CD8-positive, alpha-beta T cell (primary cell): ENCODE measurements at places on chromosomes 1 and 21. TPM values are rescaled to one million over a fixed set of nuclear protein-coding genes. Genes with fewer than 3 reads are reported as not detected.

DNA sequence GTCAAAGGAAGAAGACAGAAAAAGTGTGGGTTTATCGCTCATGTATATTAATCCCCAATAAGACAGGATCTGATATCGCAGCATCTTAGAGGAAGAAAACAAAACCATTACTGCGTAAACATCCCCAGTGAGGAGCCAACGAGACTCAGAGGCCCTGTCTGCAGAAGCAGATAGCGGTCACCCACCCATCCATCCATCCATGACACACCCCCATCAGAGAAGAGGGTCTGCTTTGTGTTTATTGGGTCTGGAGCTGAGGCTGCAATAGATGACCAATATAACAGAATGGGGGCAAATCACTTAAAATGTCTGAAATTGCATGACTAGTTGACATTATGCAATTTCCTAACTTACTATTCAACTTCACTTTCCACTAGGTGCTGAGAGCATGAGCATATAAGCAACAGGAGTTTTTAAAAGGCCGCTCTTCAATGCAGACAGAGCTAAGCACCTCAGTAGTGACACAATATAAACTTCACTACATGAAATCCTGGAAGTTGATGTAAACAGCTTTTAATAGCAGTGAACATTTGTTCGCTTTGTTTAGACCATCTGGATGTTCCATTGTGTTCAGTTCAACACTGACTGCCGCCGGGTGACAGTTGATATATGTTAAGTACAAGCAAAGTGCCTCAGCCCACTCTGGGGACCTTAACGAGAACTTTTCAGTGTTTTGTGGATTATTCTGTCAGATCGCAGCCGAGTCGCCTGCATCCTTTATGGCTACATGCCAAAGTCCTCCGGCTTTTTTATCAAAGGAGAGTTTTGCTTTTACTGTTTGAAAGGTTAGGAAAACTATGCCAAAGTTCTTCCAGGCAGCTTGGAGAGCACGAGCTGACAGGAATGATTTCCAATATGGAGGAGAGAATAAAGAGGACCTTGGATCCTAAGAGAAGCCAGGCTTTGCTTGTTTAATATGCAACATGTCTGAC is 167.5 kb downstream of the ZNF281 start:
- no peak for DNase-seq

PAQR6 gene
- 2.1 TPM for total RNA-seq

DNA sequence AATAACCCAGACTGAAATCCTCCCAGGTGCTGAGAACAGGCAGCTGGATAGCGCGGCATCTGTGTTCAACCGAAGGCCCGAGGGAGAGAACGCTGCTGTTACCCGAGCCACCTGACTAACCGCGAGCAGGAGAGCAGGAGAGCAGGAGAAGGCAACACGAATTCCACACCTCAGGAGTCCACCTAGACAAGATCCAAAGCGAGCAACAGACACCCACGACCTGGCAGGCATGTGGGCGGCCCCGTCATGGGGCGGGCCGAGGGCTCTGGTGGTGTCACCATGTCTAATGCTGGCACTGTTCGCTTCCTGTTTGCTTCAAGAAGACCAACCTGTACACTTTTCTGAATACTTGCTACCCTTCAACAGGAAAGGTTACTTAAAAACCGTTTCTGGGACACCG is 20.9 kb upstream of the SPATC1L start:
- DNase-seq, result no peak

WNT9A gene
- not detected for total RNA-seq

TAL1 gene
- not detected for total RNA-seq

GRCh38 chr21:27776925-27777553 is 810.2 kb upstream of the ADAMTS5 start:
- no peak for DNase-seq
